ENCODE measurements at places on chromosomes 13 and 19. TPM values are rescaled to one million over a fixed set of nuclear protein-coding genes. Genes with fewer than 3 reads are reported as not detected.

The HSD17B14 gene
- 2.5 TPM for total RNA-seq

The PPM1N gene
- total RNA-seq = 0.96 TPM

The ZNF211 gene
- 10.5 TPM for total RNA-seq

The LIM2 gene
- not detected for total RNA-seq

The LILRB5 gene
- total RNA-seq = not detected

The CEACAM16 gene
- total RNA-seq = not detected
